ENCODE measurements at places on chromosomes 5 and 9.
A peak's percentile ranks its signal among the peaks of the same experiment; 100 is the strongest.

DNA sequence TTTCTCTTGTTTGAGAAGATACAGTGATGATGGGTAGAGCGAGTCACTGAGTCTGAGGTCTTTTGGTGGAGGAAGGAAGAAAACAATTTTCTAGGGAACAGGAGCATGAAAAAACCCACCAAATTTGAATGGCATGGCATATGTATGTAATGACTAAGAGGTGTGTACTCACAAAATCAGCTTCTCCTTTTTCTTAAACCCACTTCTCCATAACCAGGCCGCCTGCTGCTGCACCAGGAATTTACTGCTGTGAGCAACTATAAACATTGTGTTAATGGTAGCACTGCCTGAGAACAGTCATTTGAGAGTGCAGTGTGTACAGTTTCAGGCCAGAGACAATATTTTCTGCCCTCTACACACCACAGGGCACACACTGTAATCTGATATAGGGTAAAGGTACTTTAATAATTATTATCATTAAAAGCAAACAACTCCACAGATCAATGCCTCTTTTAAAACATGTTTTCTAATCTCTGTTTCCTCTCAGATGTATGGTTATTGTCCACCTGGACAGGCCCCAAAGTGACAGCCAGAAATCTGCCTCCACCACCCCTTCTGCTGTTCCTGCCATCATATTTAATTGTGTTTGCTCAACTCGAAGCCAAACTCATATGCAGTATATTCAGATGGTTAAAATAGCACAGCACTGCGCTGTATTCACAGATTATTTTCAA, 241.6 kb downstream of the KIAA0825 start:
- no peak for DNase-seq

DNA sequence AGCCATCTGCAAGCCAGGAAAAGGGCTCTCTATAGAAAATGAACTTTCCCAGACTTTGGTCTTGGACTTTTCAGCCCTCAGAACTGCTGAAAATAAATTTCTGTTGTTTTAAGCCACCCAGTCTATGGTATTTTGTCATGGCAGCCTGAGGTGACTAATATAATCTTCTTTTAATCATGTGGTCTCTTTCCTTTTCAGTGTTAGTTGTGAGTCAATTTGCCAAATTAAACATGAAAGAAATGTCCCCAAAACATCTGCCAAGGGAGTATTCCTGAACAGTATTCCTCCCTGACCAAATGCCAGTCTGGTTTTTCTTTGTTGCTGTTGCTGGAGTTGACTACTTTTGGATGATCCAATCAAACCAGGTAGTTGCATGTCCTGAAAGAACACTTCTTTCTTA, 4.7 kb upstream of the YTHDC2 start:
- no peak for DNase-seq

DNA sequence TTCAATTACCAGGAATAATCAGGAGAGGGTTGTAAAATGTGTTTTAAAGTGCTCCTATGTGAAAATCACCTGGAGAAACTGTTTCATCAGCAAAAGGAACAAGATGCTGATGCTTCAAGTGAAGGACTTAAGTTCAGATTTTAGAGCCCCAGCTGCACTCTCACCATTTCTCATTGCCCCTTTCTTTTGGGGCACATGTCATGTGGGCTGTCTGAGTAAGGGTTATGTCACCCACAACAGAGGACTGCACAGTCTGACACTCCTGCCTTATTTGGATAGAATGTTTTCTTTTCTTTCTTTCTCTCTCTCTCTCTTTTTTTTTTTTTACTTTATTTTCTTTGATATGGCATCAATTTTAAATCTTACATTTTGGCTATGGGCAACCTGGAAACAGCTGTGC, 204.1 kb upstream of the EFNA5 start:
- no peak for DNase-seq

DNA sequence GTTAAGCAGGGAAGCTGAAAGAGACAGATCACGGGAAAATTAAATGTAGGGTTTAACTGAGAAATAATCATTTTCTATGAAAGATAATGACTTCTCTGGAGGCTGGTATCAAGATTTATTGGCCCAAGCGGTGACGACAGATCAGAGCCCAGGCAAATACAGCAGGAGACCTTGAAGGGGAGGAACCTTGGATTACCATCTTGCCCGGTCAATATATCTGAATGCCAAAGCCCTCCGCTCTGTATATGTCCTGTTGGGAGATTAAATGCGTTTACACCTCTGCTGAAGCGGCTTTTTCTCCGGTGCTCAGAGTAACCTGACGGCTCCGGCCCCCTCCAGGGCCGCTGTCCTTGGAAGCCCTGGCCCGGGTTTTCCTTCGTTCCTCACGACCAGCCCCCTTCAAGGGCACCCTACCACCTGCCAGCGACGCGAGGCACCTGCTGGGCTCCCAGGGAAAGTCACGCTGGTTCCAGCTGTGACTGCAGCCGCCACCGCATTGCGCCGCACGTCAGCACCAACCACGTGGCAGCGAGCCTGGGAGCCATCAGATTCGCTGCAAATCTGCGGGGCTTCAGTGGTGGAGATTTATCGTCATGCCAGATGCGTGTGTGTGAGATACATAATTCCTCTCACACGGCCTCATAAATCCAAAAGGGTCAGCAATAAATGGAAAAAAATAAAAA, 4.4 kb upstream of the QSOX2 start:
- no peak for DNase-seq

DNA sequence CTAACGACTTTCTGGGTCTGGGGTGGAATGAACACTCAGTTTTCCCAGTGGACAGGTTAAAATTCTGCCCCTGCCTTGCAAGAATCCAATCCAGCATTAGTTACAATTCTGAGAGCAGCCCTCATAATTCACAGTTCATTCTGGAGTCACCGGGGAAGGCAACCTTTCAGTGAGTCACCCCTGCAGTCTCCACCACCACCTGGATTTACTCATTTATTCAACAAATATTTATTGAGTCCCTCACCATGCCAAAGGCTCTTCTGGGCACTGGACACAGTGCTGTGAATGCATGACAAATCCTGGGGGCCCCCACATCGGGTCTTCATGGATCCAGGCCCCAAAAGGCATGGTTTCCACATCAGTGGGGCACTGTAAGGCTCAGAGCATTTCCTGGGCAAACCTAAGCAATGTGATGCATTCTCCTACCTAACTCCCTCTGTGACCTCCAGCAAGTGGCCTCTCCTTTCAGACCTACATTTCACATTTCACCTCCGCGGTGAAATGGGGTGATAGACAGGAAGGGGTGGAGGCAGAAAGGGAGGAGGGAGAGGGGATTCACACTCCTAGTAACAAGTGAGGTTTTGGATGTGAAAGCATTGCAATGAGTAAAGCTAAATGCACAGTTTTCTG, 6.4 kb upstream of the MSX2 start:
- no peak for DNase-seq

DNA sequence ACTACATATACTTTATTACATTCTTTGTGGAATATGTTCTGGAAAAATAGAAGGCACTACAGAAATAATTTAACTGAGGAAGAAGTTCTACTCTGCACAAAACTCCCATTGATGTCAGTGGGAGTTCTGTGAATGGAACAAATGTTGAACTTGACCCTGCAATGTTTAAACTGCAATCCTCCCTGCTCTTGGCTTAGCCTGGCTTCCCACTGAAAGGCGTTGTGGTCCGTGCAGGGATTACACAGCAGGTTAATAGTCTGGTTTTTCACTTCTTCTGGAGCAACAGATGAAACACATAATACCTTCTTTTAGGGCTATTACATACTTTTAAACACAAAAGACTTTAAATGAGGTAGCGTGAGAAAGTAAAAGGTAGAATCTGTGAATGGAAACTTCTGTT, 12.9 kb upstream of the ERBIN start:
- DNase-seq, result no peak

GRCh38 chr5:17346811-17347210, 129.4 kb downstream of the BASP1 start:
- no peak for DNase-seq

GRCh38 chr9:97602430-97602829, 30.7 kb downstream of the TSTD2 start:
- DNase-seq, result no peak

GRCh38 chr9:124869466-124869985, 7.6 kb downstream of the ARPC5L start:
- DNase-seq, result peak; percentile 41

GRCh38 chr5:112776301-112776856, 38.7 kb downstream of the APC start:
- no peak for DNase-seq

DNA sequence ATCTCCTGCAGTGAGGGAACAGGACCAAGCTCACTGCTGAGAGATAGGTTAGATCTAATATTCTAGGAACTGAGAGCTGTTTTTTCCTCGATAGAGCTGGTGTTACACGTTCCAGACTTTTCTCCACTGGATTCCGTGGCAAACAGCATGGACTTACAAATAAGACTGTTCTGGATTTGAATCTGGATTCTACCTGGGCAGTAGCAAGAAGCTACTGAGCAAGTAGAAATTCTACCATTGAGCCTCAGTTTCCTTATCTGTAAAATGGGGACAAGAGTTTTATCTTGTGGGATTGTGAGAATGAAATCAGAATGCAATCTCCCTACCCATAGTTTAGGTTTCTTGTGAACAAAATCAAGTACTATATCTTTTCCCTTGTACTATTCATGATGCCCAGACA, 238.7 kb upstream of the TRIM32 start:
- no peak for DNase-seq

DNA sequence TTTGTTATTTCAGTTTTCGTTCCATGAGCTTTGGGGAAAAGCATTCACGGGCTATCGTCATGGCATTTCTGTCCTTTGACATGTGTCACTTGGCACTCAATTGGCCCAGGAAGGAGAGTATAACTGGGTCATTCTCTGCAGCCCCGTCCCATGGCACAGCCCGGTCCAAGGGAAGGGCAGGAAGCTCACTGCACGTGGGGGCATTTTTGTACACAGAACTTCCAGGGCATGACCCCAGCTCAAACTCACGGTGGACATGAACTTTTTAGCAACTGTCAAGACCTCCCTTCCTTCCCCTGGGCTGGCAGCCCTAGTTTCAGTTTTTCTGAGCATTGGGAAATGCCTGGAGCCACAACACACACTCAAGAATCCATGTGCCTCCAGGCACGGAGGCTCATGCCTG, 161.6 kb upstream of the PANK3 start:
- no peak for DNase-seq

- DNase-seq, result no peak
Observed at GRCh38 chr5:154049636-154050035, 10.9 kb downstream of the MFAP3 start.

DNA sequence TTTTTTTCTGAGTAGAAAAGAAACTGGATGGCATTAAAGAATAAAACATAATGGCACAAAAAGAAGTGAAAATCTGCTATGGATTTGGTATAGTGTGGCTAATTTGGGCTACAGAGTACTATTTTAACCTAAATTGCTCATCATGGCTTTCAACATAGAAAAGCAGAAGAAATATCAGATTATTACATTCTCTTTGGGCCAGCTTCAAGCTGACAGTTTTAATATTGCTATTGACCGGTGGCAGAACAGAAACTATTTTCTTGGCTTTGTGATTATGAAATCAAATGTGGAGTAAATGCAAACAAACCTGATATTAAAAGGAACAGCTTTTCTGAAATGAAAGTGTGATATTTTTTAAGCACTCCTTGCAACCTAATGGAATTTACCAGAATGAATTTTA, 301.5 kb downstream of the EPB41L4A start:
- DNase-seq, result no peak

DNA sequence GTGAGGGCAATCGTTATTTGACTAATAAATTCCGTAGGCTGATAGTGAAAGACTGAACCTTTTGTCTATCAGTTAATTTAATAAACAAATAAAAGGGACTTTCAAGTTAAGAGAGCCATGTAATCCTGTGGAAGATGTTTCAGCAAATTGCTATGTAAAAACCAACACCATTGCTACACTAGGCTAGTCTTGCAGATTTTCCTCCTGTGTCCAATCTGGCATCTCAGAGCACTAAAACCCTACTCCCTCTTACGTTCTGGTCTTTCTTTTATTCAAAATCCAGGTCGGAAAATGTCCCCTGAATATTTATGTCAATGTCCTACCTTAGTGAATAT, 478.8 kb upstream of the TNC start:
- no peak for DNase-seq

DNA sequence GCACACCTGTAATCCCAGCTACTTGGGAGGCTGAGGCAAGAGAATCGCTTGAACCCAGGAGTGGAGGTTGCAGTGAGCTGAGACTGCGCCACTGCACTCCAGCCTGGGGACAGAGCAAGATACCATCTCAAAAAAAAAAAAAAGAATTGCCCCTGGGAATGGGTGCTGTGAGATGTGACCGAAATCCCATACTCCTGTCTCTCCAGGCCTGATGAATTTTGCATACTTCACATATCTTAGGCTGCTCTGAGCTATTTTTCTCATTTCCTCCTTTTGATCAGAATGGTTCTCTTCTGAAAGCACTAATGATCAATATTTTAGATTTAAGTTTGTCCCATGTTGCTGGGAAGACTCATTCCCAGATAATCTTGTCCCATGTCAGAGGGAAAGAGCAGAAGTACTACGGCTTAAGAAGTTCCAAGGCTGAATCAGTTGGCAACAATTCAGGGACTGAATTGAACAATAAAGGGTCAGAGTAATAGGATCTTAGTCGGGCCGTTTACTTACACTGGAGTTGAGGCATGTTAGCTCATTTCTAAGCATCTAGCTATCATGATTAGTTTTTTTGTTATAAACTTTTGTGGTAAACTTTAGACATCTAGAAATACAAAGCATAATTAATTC, 44.2 kb upstream of the TENT2 start:
- no peak for DNase-seq

DNA sequence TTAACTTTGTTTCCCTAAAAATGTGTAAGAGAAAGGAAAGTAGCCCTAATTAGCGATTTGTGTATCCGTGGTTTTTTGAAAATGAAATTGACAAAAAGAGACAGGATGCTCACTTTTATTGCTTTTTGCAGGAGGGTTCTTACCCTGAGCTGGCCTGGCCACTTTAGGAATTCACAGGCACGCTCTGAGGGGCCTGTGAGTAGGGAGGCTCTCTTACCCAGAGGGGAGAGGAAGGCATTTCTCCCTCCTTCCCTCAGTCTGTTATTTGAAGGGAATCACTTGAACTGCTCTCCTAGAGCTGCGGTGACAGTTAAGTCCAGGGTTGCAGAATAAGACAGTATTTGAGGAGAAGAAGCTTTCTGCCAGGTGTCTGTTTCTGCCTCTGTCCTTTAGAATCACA, 16.7 kb downstream of the PIK3R1 start:
- no peak for DNase-seq

All from central memory CD4-positive, alpha-beta T cell (primary cell).